Bone marrow (tissue), 2 donors: ENCODE measurements at places on chromosomes 7 and 10.

- DNase-seq = no peak
Observed at GRCh38 chr10:82888809-82889455, 1013.9 kb downstream of the NRG3 start.

DNA sequence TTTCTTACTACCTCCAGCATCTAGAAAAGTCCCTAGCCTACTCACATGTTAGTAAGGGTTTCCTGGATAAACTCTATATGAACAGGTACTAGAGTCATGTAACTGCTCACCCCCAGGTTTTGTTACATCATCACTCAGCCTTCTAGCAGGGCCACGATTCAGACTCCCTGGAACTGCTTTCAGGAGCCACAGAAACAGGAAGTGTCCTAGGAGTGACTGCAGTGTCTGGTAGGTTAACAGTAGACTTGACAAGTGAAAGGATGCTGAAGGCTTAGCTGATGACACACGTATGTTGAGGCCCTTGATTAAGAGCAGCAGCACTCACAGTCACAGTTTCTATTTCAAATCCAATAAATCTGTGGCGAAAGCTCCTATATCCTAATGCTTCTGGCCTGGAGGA is 101.2 kb downstream of the DNMBP start:
- no peak for DNase-seq

DNA sequence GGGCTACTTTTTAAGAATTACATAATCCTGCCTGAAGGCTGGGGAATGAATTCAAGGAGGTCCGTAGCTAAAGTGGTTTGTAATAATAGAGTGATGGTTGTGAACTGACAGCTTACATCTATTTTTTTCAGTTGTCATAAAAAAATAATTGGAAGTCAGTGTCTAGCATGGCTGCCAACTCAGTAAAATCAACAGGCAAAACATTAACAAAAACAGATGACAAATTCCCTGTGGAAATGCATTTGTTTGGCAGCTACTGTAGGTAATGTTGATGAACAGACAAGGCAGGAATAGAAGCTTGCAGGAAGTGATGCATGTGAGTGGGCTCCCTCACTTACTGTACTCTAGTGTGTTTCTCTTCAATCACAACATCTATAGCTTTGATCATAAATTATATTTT is 766.0 kb upstream of the POT1 start:
- no peak for DNase-seq

GRCh38 chr7:142787034-142787768 is 16.4 kb downstream of the PRSS2 start:
- DNase-seq = no peak

- DNase-seq = peak; percentile 16
Observed at GRCh38 chr10:95841661-95842498, 65.9 kb upstream of the CC2D2B start.

- DNase-seq = no peak
Observed at GRCh38 chr7:50317697-50318669, 13.5 kb downstream of the IKZF1 start.

DNA sequence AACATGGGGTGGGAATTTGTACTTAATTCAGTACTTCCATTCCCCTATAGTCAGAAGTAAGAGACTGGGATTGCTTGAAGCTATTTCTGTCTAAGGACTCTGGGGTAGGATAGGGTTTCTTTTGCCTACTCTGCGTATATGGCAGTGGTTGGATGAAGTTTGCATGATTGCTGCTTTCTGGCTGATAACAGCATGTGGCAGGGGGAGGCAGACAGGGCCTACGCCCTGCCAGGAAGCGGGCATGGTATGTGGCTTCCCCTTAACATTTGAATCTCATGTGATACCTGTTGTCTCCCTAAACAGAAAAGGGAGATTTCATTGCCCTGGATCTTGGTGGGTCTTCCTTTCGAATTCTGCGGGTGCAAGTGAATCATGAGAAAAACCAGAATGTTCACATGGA is 57.1 kb downstream of the TACR2 start:
- DNase-seq = no peak

DNA sequence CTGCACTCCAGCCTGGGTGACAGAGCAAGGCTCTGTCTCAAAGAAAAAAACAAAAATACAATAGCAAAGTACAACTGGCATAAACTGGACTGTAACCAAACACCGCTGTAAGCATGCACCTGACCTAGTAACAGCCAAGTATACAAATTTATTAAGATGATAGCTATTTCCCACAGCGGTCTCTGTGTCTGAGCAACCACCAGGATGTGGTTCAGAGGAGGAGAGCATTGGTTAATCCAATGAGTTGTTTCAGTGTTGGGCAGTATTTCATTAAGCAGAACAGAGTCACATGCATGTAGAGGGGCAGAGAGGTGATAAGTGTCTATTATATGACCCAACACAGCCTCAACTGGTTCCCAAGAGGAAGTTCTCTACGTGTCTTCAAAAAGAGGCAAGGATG is 4.0 kb downstream of the SLC16A12 start:
- DNase-seq = no peak

DNA sequence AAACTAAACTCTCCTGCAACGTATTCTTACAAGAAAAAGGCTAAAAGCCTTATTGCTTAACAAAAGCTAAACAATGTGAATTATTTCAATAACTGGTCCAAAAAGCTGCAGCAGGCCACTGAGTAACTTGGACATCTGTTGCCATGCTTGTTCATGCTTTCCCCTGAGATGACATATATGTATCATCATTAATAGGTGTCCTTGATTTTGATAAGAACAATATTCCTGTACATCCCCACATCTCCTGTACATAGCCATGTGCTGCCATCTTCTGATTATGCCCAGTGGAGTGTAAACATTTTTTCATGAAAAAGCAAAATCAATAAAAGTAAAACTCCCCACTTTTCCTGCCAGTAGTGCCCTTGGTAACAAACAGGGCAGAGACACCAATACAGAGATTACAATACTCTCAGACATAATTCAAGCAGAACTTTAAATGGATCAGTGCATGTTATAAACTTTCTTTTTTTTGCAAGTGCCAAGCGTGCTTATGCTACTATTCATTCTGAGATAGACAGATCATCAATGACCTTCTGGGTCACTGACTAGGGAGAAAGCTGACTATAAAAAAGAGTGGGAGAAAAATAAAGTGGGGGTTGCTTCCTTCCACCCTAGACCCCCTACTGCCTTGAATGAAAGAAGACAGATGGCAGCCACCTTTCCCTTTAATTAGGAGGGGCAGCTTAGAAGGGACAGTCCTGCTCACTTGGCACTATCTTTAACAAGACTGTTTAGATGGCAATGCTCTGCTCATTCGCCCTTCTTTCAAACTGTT is 205.5 kb upstream of the KLF14 start:
- no peak for DNase-seq

GRCh38 chr10:87734987-87735827 is 75.5 kb downstream of the PAPSS2 start:
- DNase-seq = peak; percentile 13

DNA sequence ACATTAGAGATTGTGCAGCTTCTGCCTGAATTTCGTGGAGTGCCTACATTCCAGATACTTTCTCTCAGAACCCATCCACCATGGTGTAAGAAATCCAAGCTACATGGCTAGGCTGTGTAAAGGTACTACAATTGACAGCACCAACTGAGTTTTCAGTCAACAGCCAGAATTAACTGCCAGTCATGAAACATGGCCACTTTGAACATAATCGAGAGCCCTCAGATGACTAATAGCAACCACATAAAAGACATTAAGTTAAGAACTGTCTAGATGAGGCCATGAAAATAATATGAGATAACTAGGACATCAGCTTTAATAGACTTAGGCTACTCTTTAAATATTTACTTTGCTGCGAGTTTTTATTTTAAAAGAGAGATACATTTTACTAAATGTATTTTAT is 1106.8 kb upstream of the LRRTM3 start:
- no peak for DNase-seq

GRCh38 chr7:138657854-138658386 is 43.2 kb downstream of the SVOPL start:
- no peak for DNase-seq

GRCh38 chr10:3867454-3868270 is 82.7 kb upstream of the KLF6 start:
- DNase-seq = no peak

- no peak for DNase-seq
Observed at GRCh38 chr10:83990126-83990525, 149.2 kb upstream of the GHITM start.
